ENCODE measurements at places on chromosomes 2 and 18.

GRCh38 chr2:152701198-152701597, 16.1 kb downstream of the PRPF40A start:
- DNase-seq, result no peak

- DNase-seq, result peak; percentile 4
These were observed 349.0 kb upstream of the PKDCC start for GRCh38 chr2:41698678-41699422.

- no peak for DNase-seq
These were observed 129.6 kb downstream of the RBMS1 start for GRCh38 chr2:160363961-160364360.

DNA sequence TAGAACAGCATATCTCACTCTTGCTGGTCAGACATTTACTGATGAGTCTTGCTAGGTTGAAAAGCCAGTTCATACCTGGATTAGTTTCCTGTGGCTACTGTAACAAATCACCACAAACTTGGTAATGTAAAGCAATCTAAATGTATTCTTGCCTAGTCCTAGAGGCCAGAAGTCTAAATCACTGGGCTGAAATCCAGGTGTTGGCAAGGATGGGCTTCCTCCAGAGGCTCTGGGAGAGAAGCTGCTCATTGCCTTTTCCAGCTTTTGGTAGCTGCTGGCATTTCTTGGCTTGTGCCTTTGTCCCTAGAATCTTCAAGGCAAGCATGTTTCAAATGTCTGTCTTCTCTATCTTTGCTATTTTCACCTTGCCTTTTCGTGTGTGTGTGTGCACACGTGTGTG, 62.3 kb upstream of the MAP4K3 start:
- no peak for DNase-seq

- no peak for DNase-seq
These were observed 144.2 kb upstream of the DLGAP1 start for GRCh38 chr18:4599312-4599711.

DNA sequence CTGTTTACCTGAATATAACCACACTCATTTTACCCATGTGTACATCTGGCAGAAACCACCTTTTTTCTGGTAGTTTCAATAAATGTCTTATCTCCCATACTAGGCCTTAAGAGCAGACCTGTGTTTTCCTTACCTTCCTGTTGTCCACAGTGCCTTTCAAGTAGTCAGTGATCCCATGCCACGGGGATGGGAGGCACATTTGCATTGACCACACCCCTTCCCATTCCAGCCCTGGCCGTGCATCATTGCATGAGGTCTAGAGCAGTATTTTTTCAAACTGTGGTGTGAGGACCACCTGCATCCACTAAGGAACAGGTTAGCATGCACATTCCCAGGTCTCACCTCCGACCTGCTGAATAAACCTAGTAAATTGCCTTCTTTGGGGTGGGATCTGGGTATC, 165.2 kb upstream of the FOSL2 start:
- no peak for DNase-seq

DNA sequence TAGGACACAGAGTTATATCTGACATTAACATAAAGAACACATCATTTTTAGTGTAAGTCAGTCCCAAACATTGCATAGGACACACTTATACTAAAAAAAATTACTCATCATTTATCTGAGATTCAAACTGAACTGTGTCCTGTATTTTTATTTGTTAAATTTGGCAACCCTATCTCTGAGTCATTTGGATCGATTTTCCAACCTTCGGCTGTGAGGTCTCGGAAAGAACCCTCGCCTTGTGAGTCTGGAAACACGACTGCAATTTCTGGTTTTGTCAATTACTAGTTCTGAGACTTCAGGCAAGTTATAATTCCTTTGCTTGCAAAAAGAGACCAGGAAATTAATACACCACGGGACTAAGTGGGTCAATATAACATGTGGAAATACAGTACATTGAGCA, 14.0 kb downstream of the ATP8B1 start:
- DNase-seq, result no peak
